ENCODE measurements at places on chromosomes 6 and 20.
A peak's percentile ranks its signal among the peaks of the same experiment; 100 is the strongest.

DNA sequence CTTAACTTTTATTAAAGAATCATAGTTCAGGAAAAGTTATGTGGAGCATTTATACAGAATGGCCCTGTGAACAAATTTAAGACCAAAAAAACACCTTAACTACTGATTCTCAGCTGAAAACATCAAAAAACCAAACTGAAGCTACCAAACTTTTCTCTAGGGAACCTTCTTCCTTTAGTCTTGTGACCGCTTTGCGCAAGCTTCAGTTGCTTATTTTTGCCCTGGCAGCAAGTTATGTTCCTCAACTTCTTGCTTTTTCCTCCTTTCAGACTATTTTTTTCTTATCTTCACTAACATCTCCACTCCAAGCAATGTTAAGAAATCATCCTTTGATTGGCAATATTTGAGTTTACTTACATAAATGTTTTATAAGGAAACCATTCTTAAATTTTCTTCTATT is 100.1 kb downstream of the MYB start:
- DNase-seq = no peak

DNA sequence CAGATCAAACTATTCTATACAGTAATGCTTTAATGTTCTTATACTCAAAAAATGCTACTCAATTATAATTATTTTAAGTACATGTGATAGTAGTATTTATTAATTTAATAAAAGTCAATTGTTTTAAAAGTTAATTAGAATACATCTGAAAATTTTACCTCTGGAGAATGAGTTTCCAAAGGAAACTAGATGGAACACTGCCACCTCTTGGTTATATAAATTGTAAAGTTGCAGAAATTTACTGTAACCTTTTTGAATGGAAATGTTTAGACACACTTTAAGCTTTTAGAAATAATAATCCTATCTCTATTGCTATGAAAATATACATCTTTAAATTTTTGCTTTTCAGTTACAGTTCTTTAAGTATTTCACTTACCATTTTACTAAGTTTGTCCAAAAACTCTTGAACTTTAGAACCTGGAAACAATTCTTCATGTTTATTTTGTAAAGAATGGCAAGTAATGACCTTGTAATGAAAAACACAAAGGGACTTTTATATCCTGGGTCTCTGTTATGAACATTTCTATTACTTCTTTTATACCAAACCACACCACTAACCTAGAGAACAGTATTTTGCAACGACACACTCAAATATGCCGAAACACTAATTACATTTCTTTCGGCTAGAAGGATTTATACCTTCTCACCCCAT is 10.9 kb upstream of the BMP5 start:
- DNase-seq = peak; percentile 51

DNA sequence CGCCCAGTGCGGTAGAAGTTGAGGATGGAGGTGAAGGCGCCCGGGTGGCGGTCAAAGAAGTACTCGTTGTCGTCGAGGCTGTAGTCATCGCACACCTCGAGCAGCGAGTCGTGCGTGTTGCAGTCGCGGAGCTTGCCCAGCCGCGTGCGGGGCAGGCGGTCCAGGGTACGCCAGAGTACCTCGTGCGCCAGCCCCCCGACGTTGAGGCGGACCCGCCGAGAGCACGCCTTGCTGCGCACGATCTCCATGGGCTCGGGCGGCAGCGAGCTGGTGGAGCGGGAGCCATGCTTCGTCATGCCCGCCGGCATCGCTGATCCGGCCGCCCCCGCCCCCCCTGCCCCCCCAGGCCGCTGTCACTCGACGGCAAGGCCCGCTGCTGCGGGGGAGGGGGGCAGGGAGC is 295 bp downstream of the KCNB1 start:
- DNase-seq = no peak

- DNase-seq = no peak
Observed at GRCh38 chr6:4774296-4774695, 1.9 kb upstream of the CDYL start.

- peak; percentile 67 for DNase-seq
Observed at GRCh38 chr6:36248980-36249379, 20.9 kb upstream of the PNPLA1 start.

GRCh38 chr6:32815115-32815514 is 1.7 kb downstream of the HLA-DOB start:
- no peak for DNase-seq

DNA sequence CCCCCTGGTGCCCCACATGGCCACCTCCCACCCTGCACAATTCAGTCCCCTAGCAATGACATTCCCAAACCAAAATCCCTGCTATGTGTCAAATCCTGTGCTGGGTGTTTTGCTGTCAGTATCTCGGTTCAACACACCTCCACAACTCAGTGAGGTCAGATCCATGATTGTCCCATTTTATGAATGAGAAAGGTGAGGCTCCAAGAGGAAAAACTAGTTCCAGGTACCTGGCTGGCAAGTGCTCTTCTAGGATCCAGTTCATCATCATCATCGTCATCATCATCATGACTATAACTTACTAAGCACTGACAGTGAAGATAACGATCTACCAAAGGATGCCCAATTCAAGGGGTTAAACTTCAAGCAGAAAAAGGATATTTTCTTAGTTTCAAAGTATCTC is 15.2 kb downstream of the ID1 start:
- no peak for DNase-seq

- DNase-seq = no peak
Observed at GRCh38 chr6:149033454-149033853, 284.1 kb upstream of the TAB2 start.

- no peak for DNase-seq
Observed at GRCh38 chr20:40766790-40767614, 78.0 kb upstream of the MAFB start.

GRCh38 chr6:344816-345340 is 46.7 kb upstream of the IRF4 start:
- DNase-seq = peak; percentile 22

- peak; percentile 49 for DNase-seq
Observed at GRCh38 chr6:56329271-56330050, 82.1 kb upstream of the COL21A1 start.

GRCh38 chr6:45375449-45375848 is 2.3 kb downstream of the SUPT3H start:
- DNase-seq = peak; percentile 23

GRCh38 chr20:63290677-63291472 is 2.1 kb upstream of the COL20A1 start:
- DNase-seq = peak; percentile 36

GRCh38 chr6:128439627-128440026 is 80.8 kb downstream of the PTPRK start:
- DNase-seq = no peak

DNA sequence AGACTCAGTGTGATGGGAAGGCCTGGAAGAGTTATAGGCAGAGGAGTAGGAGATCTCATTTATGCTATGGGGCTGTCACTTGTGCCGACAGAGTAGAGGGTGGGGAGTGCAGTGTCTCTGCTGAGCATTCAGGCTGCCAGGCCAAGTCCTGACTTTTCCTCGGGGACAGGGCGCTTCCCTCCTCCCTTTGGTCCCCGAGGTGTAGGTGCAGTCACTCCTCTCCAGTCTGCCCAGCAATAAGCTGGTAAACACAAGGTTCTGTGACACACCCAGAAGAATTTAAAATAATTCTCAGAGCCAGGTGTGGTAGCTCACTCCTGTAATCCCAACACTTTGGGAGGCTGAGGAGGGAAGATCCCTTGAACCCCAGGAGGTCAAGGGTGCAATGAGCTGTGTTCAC is 109.4 kb downstream of the CRYBG1 start:
- no peak for DNase-seq

DNA sequence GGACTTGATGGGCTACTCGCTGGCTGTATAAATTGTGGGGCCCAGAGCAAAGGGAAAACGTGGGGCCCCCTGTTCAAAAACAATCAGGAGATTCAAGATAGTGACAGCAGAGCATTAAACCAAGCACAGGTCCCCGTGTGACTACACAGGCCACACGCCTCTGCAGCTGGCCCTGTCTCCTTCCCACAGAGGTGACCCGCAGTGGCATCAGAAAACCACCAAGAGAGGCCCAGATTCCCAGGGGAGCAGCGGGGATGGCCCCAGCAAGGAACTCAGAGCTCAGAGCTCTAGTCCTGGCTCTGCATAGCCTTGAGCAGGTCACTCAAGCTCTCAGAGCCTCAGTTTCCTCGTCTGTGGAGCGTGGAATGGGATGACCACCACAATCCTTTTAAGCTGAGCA is 57.6 kb downstream of the CPNE5 start:
- no peak for DNase-seq

GRCh38 chr20:39645131-39645530 is 683.0 kb downstream of the DHX35 start:
- DNase-seq = no peak

GRCh38 chr6:121925024-121925423 is 474.4 kb upstream of the HSF2 start:
- peak; percentile 34 for DNase-seq

DNA sequence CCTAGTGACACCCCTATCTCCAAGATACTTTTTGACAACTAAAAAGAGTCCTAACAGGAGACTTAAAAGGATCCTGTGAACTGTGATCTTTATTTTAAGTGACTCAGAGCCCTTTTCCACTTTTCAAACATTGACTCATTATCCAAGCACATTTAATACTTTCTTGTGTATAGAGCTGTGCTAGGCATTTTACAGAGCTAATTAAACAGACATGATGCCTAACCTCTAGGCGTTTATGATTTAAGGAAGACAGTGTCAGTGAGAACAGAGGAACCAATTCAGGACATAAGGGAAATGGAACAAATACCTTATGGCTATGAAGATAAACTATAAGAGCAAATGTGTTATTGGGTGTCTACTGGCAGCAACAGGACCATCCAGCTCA is 282.6 kb downstream of the TPBG start:
- peak; percentile 14 for DNase-seq

DNA sequence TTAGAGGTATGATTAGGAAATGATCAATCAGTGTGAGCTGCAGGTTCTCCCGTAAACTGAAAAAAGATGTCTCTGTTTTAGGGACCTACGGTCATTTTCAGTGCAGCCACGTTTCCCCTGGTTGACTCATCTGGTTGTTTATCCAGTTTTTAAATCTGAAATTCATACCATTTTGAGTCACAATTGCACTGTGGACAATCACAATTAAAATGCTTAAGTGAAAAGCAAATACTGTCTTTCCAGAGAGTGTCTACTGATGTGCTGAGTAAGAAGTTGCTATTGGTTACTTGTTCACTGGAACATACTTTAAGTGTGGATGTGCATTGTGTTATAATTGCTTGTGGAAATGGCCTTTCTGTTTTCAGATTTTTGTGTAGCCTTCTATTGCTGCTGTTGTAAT is 305.1 kb upstream of the SASH1 start:
- peak; percentile 41 for DNase-seq

- no peak for DNase-seq
Observed at GRCh38 chr6:123338394-123338793, 298.4 kb downstream of the TRDN start.

DNA sequence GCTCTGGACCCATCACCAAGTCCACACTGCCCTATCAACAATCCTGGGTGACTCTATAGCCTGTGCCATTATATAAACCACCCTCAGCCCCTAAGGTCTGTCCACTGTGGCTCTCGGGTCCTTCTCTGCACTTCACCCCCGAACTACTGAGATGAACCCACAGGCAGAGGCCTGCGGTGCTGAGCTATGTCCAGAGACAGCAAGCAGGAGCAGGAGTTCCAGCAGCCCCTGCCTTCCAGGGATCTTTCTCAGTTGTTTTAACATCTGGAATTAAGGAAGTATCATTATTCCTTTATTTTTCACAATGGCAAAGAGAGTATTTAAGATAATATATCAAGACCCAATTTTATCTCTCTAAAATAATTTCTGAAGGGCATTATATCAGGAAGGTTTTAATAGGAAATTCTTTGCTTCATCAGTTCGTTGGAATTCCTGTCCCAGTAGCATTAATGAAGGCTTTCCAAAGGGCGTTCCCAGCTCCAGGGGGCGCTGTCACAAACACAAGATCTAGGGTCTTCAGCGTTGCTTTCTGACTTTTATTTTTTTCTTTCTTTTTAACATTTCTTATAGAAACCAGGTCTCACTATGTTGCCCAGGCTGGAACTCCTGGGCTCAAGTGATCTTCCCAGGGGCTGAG is 27.3 kb downstream of the RRBP1 start:
- peak; percentile 25 for DNase-seq

DNA sequence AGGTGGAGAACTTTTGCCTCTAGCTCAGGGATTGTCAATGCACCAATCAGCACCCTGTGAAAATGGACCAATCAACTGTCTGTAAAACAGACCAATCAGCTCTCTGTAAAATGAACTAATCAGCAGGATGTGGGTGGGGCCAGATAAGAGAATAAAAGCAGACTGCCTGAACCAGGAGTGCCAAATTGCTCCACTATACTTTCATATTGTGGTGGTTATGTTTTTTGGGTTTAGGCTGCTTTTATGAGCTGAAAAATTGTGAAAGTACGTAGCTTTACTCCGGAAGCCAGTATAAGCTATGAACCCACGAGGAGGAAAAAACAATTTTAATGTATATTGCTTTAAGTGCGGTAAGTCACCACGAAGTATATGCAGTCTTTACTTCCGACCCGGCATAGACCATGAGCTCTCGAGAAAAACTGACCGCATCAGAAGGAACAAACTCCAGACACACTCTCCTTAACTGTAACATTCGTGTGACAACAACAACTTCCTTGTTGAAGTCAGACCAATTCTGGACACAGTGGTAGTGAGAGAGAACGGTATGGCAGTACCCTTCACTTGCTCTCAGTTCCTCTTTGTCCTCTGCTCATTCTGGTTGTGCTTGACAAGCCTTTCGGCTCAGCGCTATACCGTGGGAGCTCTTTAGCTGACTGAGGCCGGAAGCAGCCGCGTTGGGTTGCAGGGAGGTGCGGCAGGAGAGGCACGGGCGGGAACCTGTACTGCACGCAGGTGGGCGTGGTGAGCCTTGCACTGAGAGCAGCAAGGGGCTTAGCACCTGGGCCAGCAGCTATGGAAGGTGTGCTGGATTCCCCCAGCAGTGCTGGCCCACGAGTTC is 81.9 kb upstream of the E2F3 start:
- no peak for DNase-seq

DNA sequence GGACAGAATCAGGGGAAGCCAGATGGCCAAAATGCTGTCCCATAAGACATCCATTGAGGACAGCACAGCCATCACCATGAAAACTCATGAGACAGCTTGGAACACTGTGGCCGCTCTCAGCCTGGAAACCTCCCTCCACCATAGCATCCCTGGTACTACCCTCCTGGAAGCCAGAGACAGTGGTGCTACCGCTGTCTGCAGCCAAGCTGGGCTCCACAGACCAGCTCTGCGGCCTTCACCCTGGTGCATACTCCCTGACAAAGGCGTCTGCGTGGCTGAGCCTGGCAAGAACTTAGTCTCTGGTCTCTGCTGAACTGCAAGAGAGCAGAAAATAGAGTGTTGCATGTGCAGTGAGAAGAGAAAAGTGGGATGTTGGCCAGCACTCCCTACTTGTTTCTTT is 558.0 kb downstream of the C6orf118 start:
- DNase-seq = no peak
